ENCODE measurements at places on chromosomes 12 and 14.

DNA sequence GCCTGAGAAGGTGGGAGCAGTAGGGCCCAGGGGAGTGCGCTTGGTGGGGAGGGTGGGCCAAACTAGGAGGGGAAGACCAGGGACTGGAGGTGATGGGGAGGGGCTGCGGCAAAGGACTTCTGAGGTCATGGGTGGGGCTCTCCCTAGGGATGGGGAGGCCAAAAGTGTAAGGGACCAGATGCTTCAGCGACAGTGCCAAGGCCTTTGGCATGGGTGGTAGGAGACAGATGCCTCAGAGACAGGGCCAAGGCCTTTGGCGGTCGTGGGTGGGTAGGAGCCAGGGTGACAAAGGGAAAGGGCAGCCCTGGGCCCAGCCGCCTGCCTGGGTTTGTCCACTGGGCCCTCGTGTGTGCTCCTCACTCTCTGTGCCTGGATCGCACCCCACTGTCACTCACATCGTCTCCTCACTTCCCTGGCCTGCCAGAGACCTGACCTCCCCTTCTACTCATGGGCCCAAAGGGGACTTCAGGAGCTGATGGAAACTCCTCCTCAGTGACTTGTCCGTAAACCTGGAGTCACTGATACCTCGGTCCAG, 13.2 kb upstream of the RABGGTA start:
- no peak for DNase-seq

GRCh38 chr14:33946679-33947476, 4.0 kb downstream of the EGLN3 start:
- DNase-seq: no peak

GRCh38 chr12:98422812-98423211, 92.6 kb upstream of the TMPO start:
- no peak for DNase-seq

GRCh38 chr12:1567852-1568251, 26.5 kb downstream of the FBXL14 start:
- DNase-seq: no peak

- no peak for DNase-seq
Observed at GRCh38 chr14:89444044-89444443, 27.0 kb upstream of the FOXN3 start.
